ENCODE measurements at places on chromosomes 6 and 20. TPM values are rescaled to one million over a fixed set of nuclear protein-coding genes. Genes with fewer than 3 reads are reported as not detected.

TRDN gene
- 0.06 TPM for total RNA-seq

SOD2 gene
- 172 TPM for total RNA-seq

POPDC3 gene
- not detected for total RNA-seq

LY6G6D gene
- total RNA-seq: not detected

TRIM10 gene
- total RNA-seq: not detected

CLVS2 gene
- total RNA-seq: not detected

GRCh38 chr6:43193929-43194328 is 11.9 kb downstream of the CUL9 start:
- H3K27ac ChIP-seq: no peak overlapping the region
- DNase-seq: no peak
- no peaks in the 10 kb centered on the region for H3K36me3 ChIP-seq
- H3K4me1 ChIP-seq: no peaks in the 10 kb centered on the region
- no peaks in the 10 kb centered on the region for H3K27me3 ChIP-seq

- no peak overlapping the region for H3K27ac ChIP-seq
- H3K36me3 ChIP-seq: no peaks in the 10 kb centered on the region
- no peak overlapping the region for H3K4me3 ChIP-seq
These were observed 278.6 kb downstream of the TBC1D32 start for GRCh38 chr6:121055572-121056163.

DNA sequence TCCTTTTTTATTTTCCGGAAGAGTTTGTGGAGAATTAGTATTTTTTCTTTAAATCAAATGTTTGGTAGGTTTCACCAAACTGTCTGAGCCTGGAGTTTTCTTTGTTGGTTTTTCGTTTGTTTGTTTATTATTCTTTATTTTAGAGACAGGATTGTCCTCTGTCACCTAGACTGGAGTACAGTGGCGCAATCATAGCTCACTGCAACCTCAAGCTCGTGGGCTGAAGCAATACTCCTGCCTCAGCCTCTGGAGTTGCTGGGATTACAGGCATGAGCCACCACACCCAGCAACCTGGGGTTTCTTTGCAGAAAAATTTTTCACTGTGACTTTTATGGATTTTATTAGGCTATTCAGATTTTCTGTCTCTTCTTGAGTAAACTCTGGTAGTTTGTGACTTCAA is 120.2 kb upstream of the LOC128125822 start:
- H3K4me3 ChIP-seq: no peak overlapping the region
- H3K36me3 ChIP-seq: no peaks in the 10 kb centered on the region
- no peaks in the 10 kb centered on the region for H3K4me1 ChIP-seq

DNA sequence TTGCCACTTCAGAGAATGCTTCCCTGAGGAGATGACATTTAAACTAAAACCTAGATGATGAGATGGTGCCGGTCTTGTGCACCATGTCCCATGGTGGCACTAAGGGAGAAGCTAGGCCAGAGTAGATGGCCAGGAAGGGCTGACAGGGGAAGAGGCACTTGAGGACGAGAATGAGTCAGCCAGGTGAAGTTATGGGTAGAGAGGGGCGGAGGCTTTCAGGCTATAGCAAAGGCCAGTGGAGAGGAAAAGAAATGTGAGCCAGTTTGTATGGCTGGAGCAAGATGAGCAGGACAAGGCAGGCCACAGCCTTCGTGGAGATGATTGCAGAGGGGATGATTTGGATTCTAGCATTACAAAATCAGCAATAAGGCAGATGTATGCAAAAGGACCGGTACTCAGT is 44.7 kb upstream of the ADGRF4 start:
- no peaks in the 10 kb centered on the region for H3K36me3 ChIP-seq
- H3K4me3 ChIP-seq: no peak overlapping the region
- no peaks in the 10 kb centered on the region for H3K27me3 ChIP-seq
- no peaks in the 10 kb centered on the region for H3K4me1 ChIP-seq

GRCh38 chr6:134819236-134819635 is 130.7 kb downstream of the ALDH8A1 start:
- no peaks in the 10 kb centered on the region for H3K4me1 ChIP-seq
- DNase-seq: no peak
- no peaks in the 10 kb centered on the region for H3K36me3 ChIP-seq
- H3K27ac ChIP-seq: no peak overlapping the region
- H3K4me3 ChIP-seq: no peak overlapping the region

- no peaks in the 10 kb centered on the region for H3K36me3 ChIP-seq
- no peak overlapping the region for H3K27ac ChIP-seq
- H3K4me1 ChIP-seq: no peaks in the 10 kb centered on the region
- H3K4me3 ChIP-seq: no peak overlapping the region
- no peak for DNase-seq
These were observed 453.8 kb upstream of the POU3F2 start for GRCh38 chr6:98380589-98380988.

DNA sequence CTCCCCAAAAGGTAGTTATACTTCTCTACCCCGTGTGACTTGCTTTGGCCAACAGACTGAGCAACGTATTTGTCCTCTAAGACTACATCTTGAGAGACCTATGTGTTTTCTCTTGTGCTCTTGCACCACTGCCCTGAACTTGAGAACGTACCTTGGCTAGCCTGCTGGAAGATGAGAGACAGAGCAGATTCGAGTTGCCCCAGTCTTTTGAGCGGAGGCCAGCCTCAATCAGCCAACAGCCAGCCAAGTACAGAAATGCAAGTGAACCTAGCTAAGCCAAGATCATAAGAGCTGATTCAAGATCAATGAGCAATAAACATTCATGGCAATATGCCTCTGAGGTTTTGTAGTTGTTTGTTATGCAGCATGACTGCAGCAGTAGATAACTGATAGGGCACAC is 98.4 kb downstream of the PAK5 start:
- H3K27ac ChIP-seq: no peak overlapping the region
- H3K4me1 ChIP-seq: no peaks in the 10 kb centered on the region
- no peaks in the 10 kb centered on the region for H3K36me3 ChIP-seq
- DNase-seq: no peak

- H3K4me3 ChIP-seq: no peak overlapping the region
- no peaks in the 10 kb centered on the region for H3K4me1 ChIP-seq
- H3K36me3 ChIP-seq: no peaks in the 10 kb centered on the region
These were observed 690.6 kb downstream of the EPM2A start for GRCh38 chr6:145044641-145045246.

- H3K27me3 ChIP-seq: no peaks in the 10 kb centered on the region
- H3K4me1 ChIP-seq: no peaks in the 10 kb centered on the region
- H3K4me3 ChIP-seq: no peak overlapping the region
- no peak overlapping the region for H3K27ac ChIP-seq
- no peak for DNase-seq
- H3K36me3 ChIP-seq: no peaks in the 10 kb centered on the region
These were observed 105.6 kb downstream of the PSMB1 start for GRCh38 chr6:170447561-170447930.

GRCh38 chr6:90459225-90459758 is 127.6 kb downstream of the MAP3K7 start:
- no peaks in the 10 kb centered on the region for H3K4me1 ChIP-seq
- no peak overlapping the region for H3K4me3 ChIP-seq
- no peaks in the 10 kb centered on the region for H3K27me3 ChIP-seq
- no peaks in the 10 kb centered on the region for H3K36me3 ChIP-seq

DNA sequence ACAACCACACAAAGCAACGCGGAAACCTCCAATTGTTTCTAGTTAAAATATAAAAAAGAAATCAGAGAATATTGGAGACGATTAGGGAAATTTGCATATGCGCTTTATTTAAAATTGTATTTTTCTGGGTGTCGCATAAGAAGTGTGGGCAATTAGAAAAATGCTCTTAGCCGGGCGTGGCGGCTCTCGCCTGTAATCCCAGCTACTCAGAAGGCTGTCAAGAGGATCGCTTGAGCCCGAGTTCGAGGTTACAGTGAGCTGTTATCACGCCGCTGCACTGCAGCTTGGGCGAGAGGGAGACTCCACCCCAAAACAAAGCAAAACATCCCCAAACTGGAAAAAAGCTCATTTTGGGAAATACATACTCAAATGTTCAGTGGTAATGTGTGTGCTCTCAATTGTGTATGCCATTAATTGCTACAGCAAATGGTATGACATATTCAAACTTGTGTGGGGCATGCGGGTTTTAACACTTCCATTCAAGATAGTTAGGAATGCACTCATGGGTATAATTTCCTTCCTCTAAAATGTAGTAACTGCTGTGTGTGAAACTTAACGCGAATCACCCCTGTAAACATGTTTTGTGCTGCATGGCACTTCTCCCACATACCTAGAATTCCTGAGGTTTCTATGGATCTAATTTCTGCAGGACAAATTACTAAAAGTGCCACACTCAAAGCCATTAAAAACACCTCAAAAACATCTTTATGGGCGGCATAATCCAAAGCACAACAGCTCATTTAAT is 54.7 kb upstream of the HFE start:
- DNase-seq: no peak
- H3K27me3 ChIP-seq: no peaks in the 10 kb centered on the region
- H3K4me3 ChIP-seq: peak overlapping the region; percentile 11
- no peaks in the 10 kb centered on the region for H3K36me3 ChIP-seq
- peak overlapping the region; percentile 95 for H3K27ac ChIP-seq
